CD8-positive, alpha-beta T cell (primary cell): ENCODE measurements at places on chromosomes 3 and 15.

GRCh38 chr3:131712662-131713061, 209.9 kb upstream of the MRPL3 start:
- no peak for DNase-seq

DNA sequence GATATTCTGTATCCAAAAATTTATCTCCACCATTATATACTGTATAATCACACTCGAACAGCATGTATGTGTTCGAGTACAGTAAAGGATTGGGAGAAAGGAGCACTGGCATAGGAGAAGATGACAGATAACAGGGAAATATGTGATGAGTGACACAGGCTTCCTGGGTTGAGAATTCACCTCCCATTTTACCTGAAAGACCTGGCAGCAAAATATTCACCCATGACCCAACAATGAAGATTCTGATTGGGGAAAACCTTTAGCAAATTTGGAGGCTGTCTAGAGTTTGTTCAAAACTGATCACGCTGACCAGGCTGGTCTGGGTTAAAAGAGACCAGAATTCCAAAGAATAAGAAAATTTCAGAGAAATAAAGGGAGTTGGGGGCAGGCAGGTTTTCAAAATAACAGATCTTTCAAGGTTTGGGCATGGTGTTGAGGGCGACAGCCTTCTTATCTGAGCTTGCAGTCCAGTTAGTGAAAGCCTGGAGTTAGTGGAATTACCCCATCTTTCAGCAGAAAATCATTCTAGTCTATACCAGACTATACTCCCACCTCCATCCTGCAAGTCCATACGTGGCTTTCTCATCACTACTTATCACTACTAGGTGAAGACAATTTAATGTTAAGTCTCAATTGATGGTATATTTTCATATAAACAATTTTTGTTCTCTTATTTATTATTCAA, 42.8 kb upstream of the RSL24D1 start:
- no peak for DNase-seq

DNA sequence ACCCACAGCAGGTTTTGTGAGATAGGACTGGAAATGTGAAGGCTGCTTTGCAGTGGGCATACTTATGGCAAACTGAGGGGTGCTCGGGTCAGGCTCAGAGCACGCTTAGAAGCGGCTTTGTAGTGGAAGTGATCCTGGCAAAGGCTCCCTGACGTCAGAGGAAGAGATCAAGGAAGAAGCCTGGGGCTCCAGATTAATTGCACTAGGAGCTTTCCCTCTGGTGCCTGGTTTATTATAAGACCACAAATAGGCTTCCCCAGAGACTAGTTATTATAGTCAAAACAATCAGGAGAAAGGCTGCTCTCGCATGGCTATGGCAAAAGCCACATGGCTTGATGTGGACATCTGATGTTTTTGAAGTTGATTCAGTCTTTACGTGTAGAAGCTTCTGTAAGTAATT, 515.1 kb downstream of the GABRG3 start:
- DNase-seq, result no peak

DNA sequence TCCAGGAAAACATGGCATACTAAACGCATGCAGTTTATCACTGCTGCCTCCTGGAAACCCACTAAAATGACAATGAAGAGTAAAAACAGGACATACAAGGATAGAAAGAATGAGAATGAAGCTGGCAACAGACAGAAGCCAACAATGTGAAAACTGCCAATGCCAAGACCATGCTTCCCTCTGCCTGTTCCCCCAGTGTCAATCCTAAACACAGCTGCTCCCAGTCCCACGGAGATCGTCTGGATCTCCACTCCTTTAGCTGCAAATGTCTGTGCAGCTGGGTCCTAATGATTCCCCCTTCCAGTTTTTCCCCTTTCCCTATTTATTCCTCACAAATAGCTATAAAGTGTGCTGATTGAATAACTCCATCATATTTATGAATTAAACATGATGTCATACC, 16.1 kb downstream of the LEO1 start:
- DNase-seq, result no peak

DNA sequence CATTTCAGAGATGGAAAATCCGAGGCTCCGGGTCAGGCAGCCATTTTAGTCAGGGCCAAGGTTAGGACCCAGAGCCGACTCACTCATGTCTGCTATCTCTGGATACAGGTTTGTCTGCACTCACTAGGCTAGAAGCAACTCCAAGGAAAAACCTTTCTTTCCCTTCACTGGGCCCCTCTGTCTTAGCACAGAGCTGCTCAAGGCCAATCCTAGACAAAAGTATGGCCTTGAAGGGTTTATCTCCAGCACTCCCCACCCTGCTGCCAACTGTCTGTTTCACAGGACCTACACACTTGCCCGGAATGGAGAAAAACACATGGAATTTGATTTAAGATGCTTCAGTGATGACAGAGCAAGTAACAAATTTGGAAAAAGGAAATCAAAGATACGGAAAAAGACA, 25.6 kb downstream of the ACAN start:
- DNase-seq, result no peak

DNA sequence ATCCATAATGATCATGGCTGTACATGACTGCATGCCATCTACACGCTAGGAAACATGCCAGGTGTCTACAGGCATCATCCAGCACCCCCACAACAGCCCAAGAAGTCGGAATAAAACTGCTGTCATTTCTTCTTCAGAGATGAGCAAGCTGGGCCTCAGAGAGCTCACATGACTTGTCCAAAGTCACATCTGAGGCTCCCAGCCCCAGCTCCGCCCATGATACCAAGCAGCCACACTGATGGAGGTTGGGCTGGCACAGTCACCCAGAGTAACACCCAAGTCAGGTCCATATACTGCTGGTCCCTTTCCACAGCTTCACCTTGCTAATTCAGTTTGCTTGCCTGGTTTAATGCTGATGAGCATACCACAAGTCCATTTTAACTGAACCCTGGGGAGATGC, 116.6 kb downstream of the SEC22A start:
- no peak for DNase-seq

- DNase-seq, result no peak
These were observed 150.7 kb downstream of the TMCO5A start for GRCh38 chr15:38085114-38085513.

- DNase-seq, result no peak
These were observed 103.5 kb downstream of the CHSY1 start for GRCh38 chr15:101148166-101148880.

DNA sequence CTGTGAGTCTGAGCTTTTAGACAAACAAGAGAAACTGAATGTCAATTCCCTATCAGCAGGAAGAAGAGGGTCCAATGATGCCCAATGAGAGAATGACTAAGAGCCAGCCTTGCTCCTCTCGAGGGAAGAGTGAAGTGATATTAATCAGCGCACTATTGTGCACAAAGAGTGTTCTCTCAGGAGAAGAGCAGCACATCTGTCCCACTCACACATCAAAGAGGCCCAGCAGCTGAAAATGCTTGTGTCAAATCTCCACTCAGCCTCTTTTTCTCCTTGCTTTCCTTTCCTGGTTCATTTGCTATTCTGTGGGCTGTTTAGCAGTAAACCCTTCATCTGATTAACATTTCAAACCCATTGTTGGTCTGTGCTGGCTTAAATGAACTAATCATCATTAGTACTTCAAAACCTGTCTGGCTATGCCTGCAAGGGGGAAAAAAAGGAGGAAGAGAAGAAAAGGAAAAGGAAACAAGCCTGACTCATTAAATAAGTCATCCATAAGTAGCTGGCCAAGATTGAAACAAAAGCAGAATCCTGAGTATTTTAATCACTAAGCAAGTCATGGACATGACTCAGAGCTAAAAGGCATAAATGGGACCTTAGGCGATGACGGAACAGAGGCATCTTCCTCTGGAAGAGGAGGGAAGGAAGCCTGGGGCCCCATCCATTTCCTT, 912.7 kb downstream of the TUSC7 start:
- no peak for DNase-seq

GRCh38 chr3:70885636-70886035, 573.2 kb upstream of the MDFIC2 start:
- DNase-seq, result no peak

DNA sequence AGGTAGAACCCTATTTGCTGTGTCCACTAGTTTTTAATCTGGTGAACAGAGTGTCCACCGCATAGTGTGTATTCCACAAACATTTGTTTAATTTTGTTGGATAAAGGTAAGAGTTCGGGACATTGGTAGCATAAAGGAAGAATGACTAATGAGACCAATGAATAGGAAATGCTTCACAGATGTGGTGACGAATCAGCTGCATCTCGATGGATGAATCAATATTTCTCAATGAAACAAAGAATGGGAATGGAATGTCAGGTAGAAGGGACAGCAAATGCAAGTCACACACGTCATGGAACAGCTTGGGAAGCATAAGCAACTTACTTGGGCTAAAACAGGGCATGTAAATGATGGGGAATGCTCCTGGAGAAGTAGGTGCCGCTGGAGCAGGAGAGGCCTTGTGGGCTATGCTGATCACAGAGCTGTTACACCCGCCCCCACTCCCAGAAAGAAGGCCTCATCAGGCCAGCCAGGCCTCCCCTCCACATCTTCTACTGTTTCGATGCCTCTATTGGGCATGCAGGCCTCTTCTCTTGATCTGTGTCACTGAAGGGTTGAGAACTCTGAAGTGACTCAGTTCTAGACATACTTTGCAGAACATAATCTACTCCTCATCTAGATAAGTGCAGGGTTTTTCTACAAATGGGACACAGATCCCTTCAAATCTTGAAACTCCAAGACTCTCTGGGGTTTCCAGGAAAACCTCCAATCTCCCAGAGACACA, 120.0 kb upstream of the GADL1 start:
- DNase-seq, result no peak

- DNase-seq, result no peak
These were observed 616.9 kb downstream of the ZIC1 start for GRCh38 chr3:148026009-148026588.

DNA sequence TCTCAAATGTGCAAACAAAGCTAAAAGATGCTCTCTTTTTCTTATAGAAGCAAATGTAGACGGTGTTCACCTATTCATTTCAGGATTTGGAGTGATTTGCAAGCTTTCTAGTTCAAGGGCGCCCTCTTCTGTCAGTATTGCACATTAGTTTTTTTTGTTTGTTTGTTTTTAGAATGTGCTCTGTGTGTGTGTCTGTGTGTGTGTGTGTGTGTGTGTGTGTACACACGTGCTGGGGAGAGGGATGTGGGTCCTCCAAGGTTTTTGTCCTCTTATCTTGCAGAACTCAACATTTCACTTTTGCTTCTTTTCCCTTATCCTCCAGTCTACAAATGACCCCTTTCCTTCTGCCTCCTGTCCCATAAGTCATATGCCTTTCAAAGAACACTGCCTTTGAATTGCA, 23.5 kb downstream of the DNAH1 start:
- DNase-seq, result no peak

DNA sequence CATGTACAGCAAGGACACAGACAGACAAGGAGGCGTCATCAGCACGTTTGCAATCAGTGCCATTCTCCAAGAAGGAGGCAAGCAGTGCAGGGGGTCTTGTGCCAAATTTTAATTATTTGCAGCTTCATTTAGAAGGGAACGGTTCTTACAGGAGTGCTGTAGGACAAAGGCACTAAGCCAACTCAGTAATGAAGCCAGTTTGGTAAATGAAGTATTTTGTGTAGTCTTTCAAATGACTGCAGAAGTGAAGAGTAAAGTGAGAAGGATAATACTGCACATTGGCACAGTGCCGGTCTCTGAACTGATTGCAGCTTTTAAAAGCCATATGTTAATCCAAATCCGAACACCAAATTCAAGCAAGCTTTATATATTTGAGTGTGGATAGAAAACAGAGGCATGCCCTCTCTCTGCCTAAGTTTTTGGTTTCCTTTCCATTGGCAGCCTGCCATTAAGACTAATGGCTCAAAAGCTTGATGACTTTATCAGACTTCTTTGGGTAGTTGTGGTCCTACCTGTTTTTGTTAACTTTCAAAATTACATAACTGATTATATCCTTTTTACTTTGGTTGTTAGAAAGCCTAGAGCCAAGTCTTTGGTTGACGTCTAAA, 101.3 kb downstream of the SENP2 start:
- DNase-seq, result no peak

DNA sequence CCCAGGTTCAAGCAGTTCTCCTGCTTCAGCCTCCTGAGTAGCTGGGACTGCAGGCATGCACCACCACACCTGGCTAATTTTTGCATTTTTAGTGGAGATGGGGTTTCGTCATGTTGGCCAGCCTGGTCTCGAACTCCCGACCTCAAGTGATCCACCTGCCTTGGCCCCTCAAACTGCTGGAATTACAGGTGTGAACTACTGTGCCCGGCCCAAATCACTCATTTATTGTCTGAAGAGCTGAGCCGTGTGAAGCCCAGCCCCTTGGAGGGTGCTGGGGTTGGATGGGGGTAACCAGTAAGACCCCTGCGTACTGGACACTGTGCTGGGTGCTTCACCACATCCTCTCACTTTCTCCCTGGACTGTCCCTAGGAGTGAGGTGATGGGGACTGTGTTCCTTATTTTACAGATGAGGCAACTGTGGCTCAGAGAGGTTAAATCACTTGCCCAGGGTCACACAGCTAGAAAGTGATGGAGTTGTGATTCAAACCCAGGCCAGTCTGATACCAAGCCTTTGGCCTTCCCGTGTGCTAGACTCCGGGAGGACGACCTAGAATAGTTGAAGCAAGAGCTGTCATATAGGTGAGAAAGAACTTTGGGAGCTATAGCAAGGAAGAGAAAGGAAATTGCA, 41.7 kb upstream of the IREB2 start:
- no peak for DNase-seq

DNA sequence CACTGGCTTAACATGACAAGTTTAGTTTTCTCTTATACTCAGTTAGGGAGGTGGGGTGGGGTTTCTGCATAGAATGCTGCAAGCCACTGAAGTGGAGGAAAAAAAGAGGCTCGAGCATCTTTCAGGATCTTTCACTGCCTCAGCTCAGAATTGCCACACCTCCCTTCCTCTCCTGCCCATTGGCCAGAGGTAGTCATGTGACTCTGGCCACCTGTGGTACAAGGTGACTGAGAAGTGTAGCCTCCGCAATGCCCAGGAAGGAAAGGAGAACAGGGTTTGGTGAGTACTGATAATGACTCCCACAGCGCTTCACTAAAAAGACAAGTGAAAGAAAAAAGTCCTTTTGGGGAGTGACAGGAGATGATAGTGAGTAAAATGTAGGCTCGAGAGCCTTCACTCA, 124.3 kb upstream of the TRIM42 start:
- no peak for DNase-seq

- no peak for DNase-seq
These were observed 18.0 kb upstream of the CEP152 start for GRCh38 chr15:48828906-48829305.

- peak; percentile 24 for DNase-seq
These were observed 56.3 kb upstream of the CHD2 start for GRCh38 chr15:92843814-92844213.

DNA sequence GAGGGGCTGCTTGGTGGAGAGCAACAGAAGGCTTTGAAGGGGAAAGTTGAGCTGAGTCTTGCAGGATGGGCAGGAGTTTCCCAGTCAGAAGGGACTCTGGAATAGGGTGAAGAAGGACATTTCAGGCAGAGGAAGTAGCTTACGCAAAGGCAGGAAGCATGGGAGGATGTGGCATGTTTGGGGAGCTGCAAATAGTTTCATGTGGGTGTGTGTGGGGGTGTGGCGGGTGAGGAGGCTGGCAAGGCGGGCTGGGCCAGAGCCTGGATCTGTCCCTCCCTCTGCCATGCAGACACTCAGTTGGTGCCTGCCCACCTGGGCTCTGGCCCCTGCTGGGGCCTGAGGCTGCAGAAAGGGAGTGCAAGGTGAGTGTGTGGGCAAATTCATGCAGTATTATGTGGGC, 10.4 kb downstream of the TEX264 start:
- peak; percentile 79 for DNase-seq

- DNase-seq, result no peak
These were observed 111.7 kb downstream of the EDEM1 start for GRCh38 chr3:5299161-5299560.
